Renal cortex interstitium (tissue), 15 donors: ENCODE measurements at places on chromosomes 7 and 10.

- no peak for DNase-seq
Observed at GRCh38 chr10:20944789-20945502, 47.8 kb upstream of the NEBL start.

DNA sequence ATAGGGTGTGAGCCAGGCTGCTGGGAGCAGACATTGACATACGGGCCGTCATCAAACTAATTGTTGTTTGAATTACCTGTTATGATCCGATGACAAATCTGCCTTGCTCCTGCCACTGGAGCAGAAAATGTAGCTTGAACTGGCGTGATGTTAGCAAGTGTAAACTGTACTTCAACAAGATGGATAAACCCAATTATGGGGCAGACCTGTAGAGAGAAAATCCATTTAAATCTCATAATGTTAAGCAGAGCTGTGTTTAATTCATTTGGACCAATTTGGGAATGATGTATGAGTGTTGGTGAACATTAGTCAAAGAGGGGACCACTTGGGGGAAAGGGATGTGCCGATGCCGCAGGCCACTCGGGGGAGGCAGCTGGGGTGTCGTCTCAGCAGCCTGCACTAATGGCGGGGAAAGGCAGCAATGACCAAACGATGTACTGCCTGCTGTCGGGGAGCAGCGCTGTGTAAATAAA, 27.4 kb downstream of the TCF7L2 start:
- DNase-seq, result no peak

GRCh38 chr10:3625959-3626751, 158.9 kb downstream of the KLF6 start:
- no peak for DNase-seq

- DNase-seq, result no peak
Observed at GRCh38 chr10:75441196-75441595, 9.8 kb downstream of the LRMDA start.

GRCh38 chr7:94655126-94655847, 646 bp downstream of the SGCE start:
- DNase-seq, result no peak

- no peak for DNase-seq
Observed at GRCh38 chr7:26620352-26620751, 244.0 kb downstream of the SKAP2 start.

- no peak for DNase-seq
Observed at GRCh38 chr7:130748531-130749389, 14.8 kb upstream of the KLF14 start.

- DNase-seq, result no peak
Observed at GRCh38 chr7:121372376-121373010, 23.6 kb downstream of the FAM3C start.

DNA sequence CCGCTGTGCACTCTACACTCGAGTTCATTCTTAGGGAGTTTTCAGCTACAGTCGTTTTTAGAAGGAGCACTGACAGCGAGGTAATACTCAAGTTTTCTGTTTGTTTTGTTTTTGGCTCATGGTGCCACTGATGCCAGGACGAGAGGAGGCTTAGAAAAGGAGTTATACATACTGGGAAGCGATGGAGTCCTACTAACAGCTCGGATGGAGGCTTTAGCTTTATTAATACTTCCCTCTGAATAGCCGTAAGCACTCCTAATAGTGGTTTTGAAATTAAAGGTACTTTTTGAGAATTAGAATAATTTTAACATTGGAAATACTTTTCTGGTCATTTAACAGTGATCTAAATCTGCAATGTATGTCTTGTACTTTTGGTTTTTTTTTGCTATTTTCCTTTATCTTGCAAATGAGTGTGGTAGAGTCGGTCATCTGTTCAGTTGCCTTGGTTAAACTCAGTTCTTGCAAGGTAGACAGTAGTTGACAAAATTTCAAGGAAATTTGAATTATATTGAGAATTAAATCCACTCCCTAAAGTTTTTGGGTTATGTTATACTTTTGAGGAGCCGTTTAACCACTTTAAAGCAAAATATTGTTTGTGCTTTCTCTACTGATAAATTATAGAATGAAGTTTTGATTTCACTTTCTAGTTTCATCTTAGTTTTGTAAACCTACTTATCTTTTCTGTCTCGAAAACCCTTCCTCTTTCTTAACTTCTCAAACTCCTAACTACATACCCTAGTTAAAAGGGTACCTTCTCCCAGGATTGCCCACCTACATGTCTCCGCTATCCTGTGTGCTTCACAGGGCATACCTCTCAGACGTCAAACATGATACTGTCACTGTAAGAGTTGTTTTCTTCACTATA, 1.5 kb downstream of the HBP1 start:
- no peak for DNase-seq

GRCh38 chr10:30974355-30974754, 57.3 kb downstream of the ZNF438 start:
- DNase-seq, result no peak

GRCh38 chr7:22663357-22663718, 63.7 kb upstream of the IL6 start:
- no peak for DNase-seq

DNA sequence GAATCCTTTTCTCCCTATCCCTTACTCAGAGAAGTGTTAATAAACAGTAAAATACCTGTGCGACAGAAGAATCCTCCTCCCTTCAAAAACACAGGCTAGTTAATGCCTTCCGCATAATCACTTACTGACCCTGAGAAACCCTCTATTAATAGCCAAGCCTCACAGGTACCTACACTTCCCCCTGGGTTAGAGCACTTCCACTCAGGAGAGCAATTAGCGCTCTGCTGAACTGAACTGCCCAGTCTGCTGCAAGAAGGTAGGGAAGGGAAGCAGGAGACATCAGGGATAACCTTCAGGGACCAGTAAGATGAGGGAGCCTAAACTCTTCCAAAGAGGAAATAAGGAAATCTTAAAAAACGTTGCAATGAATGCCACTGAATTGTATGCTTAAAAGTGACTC, 39.6 kb downstream of the KIAA1549 start:
- no peak for DNase-seq

DNA sequence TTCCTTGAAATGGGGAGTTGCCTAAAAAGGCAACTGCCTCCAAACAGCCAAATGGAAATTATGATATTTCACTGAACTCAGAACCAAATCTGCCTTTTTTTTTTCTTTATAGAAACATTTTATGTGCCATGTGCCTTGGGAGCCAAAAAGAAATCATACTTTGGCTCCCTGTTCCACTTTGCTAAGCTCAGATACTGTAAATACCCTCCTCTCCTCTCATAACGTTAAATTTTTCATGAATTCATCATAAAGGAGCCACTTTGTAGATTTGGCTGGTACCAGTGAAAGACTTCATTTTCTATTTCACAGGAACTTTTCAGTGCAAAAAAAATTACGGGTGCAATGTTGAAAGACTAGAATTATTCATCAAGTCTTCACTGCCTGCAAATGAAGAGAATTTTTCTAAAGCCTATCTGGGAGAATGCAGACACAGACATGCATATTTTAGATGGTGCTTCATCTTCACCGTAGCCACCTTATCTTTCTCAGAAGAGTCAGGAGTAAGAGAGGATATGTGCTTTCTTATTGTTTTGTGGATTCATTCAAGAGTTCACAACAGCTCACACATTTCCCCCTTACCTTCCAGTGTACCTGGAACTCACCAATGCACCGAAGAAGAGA, 742.3 kb upstream of the GALNT17 start:
- no peak for DNase-seq

- no peak for DNase-seq
Observed at GRCh38 chr10:7408291-7409044, 2.4 kb downstream of the SFMBT2 start.

GRCh38 chr10:128095027-128095752, 31.0 kb downstream of the MKI67 start:
- no peak for DNase-seq

- no peak for DNase-seq
Observed at GRCh38 chr10:63717027-63717715, 196.0 kb downstream of the REEP3 start.

GRCh38 chr7:29885626-29886025, 79.3 kb downstream of the WIPF3 start:
- DNase-seq, result no peak
